ENCODE measurements at places on chromosomes 2 and 18.

DNA sequence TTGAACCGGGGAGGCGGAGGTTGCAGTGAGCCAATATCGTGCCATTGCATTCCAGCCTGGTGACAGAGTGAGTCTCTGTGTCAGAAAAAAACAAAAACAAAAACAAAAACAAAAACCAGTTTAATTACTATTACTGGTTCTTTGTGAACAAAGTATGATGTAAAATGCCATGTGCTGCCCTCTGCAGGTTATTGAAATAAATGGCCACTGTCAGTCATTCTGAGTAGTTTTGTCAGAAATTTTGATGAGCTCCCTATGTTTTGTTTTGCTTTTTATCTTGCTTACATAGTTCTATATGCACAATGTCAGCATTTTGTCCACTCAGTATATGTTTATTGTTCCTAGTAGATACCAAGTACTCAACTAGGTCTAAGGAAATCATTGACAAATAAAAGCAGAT, 423.6 kb upstream of the CHST9 start:
- DNase-seq: no peak

DNA sequence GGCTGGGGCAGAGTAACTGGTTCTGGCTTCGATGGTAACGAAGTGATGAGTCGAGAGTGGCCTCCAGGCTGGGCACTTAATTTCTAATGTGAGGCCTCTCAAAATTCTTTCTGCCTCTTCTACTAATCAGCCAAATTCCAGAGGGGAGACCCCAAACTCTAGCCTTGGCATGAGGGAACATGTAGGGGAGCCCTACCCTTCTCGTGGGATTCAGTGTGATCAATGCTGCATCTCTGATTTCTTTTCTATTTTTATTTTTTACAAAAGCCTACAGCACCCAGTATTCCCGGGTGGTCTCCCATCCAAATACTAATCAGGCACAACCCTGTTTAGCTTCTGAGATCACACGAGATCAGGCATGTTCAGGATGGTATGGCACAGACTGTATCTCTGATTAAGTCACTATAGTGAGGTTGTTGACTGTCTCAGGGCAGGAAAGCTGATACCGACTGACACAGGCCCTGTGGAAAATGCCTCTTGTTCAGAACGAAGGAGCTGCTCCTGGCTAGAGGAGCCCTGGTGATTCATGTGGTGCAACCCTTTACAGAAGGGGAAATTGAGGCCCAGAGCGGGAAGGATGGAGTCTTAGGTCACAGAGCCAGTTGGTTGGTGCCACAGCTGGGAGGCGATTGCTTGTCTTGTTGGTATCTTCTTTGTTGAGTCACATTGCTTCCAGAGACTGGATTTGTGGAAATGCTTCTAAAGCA, 126.3 kb upstream of the HS6ST1 start:
- no peak for DNase-seq

DNA sequence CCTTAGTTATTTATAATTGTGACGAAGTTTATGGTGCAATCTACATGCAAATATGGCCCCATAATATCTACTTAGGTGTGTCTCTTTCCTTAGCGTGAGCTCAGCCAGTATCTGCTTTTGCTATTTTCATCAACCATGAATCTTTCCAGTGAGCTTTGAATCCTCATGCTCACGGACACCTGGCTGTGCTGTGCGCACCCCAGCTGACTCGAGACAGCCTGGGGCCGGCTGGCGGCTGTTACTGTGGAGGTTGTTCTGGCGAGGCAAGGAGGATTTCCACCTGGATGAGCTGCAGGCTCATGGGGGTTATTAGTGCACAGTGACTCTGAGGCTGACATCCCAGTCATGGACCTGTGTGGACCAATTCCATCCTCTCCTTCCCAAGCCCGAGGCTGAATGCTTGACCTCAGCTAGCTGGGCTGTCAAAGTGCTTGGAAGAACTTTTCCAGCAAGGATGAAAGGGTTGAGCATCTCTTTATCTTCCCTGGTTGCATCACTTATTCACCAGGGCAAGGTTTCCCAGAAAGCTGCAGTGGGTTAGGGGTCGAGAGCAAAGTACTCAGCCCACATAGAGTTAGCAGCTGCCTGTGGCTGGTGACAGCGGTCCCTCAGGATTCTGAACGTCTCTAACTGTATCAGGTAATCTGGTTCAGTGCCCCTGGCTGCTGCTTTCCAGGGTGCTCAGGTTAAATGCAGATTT, 141.7 kb downstream of the ARL4C start:
- no peak for DNase-seq

DNA sequence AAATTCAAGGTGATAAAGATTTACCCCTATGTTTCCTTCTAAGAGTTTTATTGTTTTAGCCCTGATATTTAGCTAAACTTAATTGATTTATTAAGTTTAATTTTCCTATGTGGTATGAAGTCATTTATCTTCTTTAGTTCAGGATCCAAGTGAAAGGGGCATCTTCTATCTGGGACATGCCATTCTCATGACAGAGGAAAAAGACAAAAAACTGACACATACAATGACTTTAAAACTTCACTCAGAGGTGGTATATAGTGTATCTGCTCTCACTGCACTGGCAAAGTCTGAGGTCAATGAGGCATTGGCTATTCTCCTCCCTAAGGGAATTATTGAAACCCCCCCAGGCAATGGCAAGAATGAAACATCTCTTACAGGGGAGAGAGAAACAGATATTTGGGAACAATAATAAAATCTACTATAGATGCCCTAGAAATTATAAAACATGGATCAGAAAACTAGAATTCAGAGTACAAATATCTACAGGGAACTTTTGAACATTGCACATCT, 237.4 kb downstream of the MYCN start:
- no peak for DNase-seq

DNA sequence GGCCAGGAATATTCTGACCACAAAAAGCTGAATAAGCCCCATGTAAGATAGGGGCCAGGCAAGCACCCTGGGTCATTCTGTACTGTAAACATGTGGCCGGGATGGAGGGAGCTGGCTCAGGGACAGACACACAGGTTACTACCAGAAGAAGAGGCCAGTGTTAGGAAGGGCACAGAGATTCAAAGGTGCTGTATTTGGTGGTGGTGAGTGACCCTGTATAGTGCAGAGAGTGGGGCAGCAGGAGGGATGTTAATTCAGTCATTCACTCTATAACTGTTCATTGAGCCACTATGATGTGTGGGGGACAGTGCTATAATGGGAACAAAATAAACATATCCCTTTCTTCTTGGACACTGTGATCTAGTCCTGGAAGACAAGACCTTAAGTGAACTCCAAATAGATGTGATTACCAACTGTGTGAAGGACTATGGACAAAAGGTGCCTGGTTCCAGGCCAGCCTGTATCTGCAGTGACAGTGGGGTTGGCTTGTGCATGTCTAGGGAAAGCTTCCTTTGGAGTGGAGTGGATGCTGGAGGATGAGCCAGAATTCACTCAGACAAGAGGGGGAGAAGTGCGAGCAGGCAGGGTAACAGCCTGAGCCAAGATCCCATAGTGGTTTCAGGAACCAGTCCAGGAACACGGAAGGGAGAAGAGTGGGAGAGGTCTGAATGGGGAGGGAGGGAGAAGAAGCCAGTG, 8.3 kb downstream of the MOCOS start:
- no peak for DNase-seq

- no peak for DNase-seq
Measured at GRCh38 chr2:230668184-230668938, 44.3 kb upstream of the CAB39 start.
